Posterior cingulate gyrus (tissue), 11 donors: ENCODE measurements at places on chromosomes 6 and 20.

GRCh38 chr20:62535964-62536363 lies 60.2 kb upstream of the GATA5 start:
- no peak for DNase-seq

DNA sequence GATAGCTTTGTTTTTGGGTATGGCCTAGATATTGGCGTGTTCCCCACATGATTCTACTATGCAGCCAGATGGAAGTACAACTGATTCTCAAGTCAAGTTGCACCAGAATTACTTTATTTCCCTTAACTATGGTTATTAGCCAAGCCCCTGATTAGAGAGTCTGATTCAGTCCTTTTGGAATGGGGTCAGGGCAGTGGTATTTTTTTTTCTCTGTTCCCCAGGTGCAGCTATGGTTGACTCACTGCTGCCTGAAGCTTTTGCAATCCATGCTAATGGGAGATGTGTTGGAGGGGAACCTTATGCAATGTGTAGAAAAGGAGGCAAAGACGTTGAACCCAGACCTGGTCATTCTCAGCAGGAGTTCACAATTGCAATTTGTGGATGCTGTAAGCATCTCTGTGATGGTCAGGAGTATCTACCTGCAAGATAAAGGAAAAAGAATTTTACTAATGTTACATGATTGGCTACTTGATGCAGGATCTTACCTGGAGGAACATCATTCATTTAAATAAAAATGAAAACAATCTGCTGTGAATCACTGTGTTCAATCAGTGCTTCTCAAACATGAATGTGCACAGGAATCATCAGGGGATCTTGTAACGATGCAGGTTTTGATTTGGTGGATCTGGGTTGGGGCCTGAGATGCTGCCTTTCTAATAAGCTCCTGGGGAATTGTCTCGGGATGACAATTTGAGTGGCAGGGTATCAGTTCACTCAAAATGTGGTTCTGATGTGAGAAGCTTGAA lies 49.4 kb downstream of the PFDN4 start:
- no peak for DNase-seq

GRCh38 chr6:71403422-71404134 lies 115.0 kb downstream of the OGFRL1 start:
- DNase-seq, result no peak

DNA sequence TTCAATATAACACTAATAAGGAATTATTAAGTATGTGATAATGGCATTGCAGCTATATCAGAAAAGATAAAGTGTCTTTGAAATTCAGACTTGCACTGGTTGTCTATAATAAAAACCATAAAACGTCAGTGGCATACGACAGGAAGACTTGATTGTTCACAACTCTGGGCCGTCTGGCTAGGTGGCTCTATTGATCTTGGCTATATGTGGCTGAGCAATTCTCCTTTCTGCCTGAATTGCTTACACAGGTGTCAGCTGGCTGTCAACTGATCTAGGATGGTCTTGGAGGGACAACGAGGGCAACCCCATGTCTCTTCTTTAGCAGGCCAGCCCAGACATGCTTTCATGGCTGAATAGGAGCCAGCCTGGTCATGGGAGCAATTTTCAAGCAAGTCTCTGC lies 359.1 kb downstream of the QKI start:
- no peak for DNase-seq

- DNase-seq, result no peak
Measured at GRCh38 chr6:45697605-45698004, 318.1 kb downstream of the CLIC5 start.

- DNase-seq, result no peak
Measured at GRCh38 chr20:41131594-41132387, 5.6 kb upstream of the PLCG1 start.

- no peak for DNase-seq
Measured at GRCh38 chr20:33730946-33731692, 677 bp upstream of the ZNF341 start.

DNA sequence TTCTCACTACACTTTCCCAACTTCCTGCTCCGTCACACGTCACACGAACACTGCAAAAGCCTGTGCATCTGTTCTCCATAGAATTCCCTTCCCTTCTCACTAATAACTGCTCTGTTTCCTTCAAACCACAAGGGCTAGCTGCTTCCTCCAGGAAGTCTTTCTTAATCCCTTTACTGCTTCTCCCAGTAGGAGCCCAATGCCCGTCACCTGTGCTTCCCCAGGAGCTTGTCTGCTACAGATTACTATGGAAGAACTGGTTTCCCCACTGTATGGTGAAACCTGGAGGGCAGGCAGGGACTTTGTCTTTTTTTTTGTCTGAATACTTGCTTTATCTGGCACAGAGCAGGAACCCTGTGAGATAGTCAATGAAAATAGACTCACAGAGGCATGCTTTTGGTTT lies 444.7 kb upstream of the MAP3K7 start:
- no peak for DNase-seq

GRCh38 chr20:39645131-39645530 lies 683.0 kb downstream of the DHX35 start:
- no peak for DNase-seq

- DNase-seq, result no peak
Measured at GRCh38 chr20:15716256-15716655, 857.0 kb downstream of the KIF16B start.

GRCh38 chr6:170436209-170436809 lies 116.8 kb downstream of the PSMB1 start:
- no peak for DNase-seq

DNA sequence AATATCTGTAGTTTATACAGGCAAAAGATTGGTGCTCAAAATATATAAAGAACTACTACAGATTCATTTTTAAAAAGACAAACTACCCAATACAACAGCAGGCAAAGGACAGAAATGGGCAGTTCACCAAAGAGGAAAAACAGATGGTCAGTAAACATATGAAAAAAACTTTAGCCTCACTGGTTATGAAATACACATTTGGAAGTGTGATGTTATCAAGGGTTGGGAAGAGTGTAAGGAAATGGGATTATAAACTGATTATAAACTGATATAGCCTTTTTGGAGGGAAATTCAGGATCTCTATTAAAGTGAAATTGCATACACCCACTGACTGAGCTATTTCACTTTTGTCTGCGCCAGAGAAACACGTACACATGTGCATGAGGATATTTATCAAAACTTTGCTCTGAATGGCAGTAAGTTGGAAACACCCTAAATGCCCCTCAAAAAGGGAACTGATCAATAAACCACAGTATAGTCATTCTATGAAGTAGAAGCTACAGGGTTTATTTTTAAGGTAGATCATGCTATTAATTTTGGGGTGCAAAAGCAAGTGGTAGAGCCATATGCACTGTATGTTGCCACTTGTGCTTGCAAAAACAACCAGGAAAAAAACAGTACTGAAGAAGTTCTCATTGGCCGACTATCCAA lies 32.2 kb upstream of the ARFGEF2 start:
- no peak for DNase-seq

DNA sequence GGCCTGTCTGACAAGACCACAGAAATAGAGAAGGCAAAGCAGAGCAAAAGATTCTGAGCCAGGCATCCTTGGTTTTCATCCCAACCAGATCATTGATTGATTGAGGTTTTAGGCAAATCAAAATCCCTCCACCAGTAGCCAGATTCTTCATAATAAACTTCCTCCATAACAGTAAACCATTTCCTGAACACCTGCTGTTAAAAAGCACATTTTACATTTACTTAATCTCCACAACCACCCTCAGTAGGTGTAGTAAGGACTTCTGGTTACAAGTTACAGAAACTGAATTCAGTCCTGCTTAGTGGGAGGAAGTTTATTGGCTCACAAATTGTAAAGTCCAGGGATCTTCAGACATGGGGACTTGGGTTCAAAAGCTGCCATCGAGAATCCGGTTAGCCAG lies 28.3 kb downstream of the EIF2S2 start:
- no peak for DNase-seq

GRCh38 chr6:52704060-52704459 lies 33.1 kb downstream of the TMEM14A start:
- no peak for DNase-seq

GRCh38 chr6:17354700-17355403 lies 38.5 kb upstream of the CAP2 start:
- no peak for DNase-seq

GRCh38 chr6:108565091-108565766 lies 4.5 kb downstream of the FOXO3 start:
- no peak for DNase-seq

- DNase-seq, result no peak
Measured at GRCh38 chr6:160221423-160221822, 37.2 kb downstream of the SLC22A2 start.

- DNase-seq, result no peak
Measured at GRCh38 chr6:85404564-85405174, 45.2 kb upstream of the NT5E start.

- DNase-seq, result no peak
Measured at GRCh38 chr6:29641430-29642148, 8.6 kb upstream of the GABBR1 start.

- DNase-seq, result no peak
Measured at GRCh38 chr6:34906826-34907225, 17.8 kb downstream of the ANKS1A start.

DNA sequence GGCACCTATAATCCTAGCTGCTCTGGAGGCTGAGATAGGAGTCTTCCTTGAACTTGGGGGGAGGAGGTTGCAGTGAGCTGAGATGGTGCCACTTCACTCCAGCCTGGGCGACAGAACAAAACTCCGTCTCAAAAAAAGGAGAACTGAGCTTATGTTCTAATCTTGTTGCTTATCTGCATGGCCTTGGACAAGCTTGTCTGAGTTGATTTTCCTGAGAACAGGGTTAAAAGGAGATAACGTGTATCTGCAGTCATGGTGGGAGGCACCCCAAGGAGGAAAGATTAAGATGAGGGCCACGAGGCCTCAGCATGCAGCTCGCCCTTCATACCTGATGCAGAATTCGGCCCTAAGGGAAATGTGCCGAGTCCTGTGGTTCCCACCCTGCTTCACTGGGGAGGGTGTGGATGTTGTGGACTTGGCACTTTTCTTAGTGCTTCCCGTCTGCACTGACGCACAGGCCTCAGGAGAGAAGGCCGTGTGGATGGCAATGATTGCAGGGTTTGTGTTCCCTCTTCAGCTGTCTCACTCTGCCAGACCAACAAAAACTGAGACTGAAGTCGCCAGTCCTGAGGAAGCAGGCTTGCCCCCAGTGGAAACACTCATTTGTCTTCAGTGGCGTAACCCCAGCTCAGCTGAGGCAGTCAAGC lies 56.3 kb downstream of the EZR start:
- DNase-seq, result no peak

GRCh38 chr6:33620158-33620855 lies 815 bp upstream of the ITPR3 start:
- DNase-seq, result no peak

GRCh38 chr6:41538556-41539182 lies 7.5 kb upstream of the FOXP4 start:
- no peak for DNase-seq

DNA sequence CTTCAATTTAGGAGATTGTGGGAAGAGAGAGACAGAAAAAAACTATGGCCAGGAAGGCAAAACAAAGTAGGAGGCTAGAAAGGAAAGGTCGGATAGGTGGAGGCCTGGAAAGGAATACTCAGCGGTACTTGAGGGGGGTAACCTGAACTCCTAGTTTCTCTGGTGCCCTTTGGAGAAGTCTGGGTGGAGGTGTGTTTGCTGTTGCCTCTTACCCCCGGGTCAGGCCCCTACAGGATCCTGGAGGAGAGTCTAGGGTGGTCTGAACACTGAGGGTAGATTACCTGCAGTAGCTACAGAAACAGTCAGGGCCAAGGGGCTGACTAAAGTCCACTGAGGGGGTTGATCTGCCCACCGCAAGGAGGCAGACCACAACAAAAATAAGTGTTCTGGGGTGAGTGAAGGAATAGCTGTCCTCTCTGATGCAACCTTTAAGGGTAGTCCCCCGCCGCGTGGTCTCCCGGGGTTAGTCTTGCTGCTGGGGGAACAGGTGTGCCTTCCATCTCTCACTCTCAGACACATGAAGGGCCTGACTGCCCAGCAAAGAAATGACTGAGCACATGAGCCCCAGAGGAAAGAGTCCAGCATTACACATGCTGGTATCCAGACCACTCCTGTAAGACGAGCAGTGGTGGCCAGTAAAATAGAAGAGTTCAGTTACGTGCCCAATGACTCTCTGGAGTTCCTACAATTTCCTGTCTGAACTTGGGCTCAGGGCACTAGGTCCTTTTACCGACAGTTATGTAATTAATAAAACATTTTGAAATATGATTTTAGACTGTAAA lies 59.5 kb downstream of the MTHFD1L start:
- no peak for DNase-seq

GRCh38 chr20:722822-723644 lies 45.3 kb downstream of the SLC52A3 start:
- no peak for DNase-seq

DNA sequence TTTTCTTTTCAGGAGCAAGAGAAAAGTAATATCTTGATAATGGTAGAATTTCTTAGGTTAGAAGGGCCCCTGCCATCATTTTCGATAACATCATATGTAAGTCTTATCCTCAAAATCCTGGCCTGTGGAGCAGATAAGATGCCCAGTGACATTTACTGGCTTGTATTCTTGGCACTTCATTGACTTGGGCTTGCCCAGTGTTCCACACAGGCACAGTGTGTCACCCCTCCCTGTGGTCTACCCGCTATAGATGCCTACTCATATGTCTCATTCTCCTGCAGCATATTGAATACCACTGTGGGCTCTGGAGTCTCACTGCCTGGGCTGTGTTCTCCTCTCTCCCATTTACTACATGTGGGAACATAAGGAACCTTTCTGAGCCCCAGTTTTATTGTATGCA lies 105.0 kb downstream of the GRM1 start:
- DNase-seq, result no peak

DNA sequence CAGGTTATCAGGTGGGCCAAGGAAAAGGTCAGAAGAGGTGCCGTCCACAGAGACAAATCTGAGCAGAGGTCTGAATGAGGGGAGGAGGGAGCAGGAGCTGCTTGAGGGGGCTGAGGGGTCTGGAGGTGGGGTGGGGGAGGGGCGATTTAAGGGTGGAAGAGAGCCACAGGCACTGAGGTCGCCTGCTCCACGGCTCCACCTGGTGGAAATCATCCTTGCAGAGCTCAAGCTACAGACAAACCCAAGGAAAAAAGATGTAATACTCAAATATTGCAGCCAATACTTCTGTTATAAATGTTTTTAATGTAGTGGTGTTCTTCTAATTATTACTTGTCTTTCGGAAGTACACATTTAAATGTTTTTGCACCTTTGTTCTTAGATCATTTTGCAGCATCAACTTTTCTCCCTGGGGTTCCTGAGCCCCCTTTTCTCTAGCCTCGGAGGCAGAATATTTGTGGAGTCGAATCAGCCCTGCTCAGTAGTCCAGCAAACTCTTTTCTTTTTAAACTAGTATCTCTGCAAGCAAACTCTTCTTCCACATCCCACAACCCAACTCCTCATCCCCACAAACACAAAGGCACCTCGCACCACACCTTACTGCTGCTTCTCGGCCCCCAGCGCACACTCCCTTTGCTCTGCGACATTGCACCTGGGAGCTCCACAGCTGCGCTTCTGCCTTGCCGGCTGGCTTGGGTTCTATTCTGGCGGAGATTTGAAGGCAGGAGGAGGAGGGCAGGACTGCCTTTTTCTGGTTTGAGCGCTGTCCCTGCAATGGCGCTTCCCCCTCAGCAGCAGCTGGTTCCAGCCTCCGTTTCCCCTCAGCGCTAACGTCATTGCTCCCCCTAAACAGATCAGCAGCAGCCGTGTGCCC lies 51.0 kb upstream of the TFAP2A start:
- DNase-seq, result no peak

GRCh38 chr6:21071780-21072468 lies 521.6 kb upstream of the SOX4 start:
- no peak for DNase-seq

- DNase-seq, result no peak
Measured at GRCh38 chr20:21017528-21018085, 88.6 kb downstream of the LINC00237 start.

GRCh38 chr6:138370631-138371451 lies 6.9 kb upstream of the SMIM28 start:
- DNase-seq, result no peak

- DNase-seq, result no peak
Measured at GRCh38 chr20:16761305-16761829, 13.2 kb downstream of the OTOR start.
